Amygdala (tissue), 56 donors: ENCODE measurements at places on chromosomes 2 and 18.

DNA sequence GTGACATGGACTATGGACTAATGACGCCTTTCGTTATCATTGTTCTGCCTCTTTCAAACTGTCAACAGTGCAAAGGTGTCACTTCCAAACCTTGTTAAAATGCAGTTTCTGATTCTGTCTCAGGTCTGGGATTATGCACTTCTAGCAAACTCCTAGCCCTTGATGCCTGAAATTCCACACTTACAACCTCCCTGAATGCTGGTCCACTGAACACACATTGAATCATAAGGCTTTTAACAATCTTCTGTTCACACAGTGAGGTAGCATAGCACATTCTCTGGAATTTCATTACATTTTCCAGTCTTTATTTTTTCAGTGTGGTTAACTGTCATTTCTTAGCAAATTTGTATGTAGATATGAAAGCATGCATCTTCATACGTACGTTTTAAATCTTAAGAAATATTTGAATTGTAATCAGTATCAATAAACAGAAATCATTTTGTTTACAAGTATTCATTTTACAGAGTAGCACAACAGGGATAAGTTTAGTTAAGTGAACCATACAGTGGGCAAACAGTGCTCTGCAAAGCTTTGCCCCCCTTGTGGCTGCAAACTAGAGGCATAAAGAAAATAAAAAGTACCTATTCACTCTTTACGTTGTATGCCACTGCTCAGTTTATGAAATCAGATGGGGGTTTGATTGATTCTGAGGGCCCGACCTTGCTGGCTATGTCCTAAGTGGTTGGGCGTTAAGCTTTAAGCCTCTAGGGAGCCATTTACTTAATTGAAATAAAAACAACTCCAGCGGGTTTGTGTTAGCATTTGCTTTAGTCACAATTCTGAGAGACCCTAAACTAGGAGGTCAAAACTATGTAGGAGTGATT, 250.8 kb downstream of the LRRTM1 start:
- DNase-seq: no peak

DNA sequence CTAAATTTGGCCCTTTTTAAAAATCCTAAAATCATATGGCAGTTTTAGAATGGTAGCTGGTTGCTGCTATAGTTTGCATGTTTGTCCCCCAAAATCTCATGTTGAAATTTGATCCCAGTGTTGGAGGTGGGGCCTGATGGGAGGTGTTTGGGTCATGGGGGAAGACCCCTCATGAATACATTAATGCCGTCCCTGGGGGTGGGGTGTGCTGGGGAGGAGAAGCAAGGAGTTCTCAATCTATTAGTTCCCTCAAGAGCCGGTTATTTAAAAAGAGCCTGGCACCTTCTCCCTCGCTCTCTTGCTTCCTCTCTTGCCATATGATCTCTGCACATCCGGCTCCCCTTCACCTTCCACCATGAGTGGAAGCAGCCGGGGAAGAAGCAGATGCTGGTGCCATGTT, 20.8 kb downstream of the GPATCH11 start:
- no peak for DNase-seq

GRCh38 chr18:36158266-36158867, 28.7 kb downstream of the ELP2 start:
- no peak for DNase-seq

- DNase-seq: no peak
Observed at GRCh38 chr2:159201360-159202063, 85.0 kb downstream of the WDSUB1 start.

GRCh38 chr2:161063946-161064306, 96.3 kb upstream of the TANK start:
- DNase-seq: no peak

- DNase-seq: peak; percentile 8
Observed at GRCh38 chr18:43563780-43564179, 286.5 kb upstream of the SYT4 start.

DNA sequence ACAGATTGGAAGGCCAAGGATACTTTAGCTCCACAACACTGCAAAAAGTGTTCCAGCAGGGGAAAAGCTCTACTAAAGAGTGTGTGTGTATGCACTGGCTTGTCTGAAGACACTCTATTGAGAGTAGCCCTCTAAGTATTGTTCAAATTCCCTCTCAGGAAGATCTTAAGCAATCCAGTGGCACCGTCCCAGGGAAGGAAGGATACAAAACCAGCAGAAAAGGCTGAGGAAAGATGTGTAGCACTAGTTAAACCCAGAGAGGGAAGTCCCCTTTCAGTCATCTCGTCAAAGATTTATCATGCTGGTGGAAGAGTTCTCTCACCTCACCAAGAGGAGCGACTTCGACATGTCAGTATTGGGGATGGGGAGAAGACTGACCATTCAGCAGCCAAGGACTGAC, 50.5 kb downstream of the DHRS9 start:
- no peak for DNase-seq

GRCh38 chr2:5905661-5906060, 213.5 kb downstream of the SOX11 start:
- no peak for DNase-seq

- no peak for DNase-seq
Observed at GRCh38 chr18:36403896-36404820, 106.6 kb downstream of the FHOD3 start.

GRCh38 chr2:120883607-120884440, 148.2 kb downstream of the GLI2 start:
- DNase-seq: no peak

DNA sequence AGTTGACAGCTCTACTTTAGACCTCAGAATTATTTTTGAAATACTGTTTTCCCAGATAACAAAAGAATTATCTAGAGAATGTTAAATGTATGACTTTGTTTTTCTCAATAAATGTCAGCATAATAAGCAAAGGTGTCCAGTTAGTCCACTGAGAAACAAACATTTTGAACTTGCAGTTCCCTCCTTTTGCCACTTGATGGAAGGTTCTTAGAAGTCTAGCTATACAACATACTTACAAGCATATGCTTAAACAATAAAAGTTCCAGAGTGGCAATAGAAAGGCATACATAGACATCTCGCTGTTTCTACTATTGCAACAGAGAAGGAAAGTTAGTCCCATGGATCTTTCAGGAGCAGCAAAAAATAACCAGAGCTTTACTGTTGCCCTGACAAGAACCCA, 11.8 kb downstream of the NDUFA10 start:
- DNase-seq: no peak

- no peak for DNase-seq
Observed at GRCh38 chr2:165536851-165537499, 67.5 kb downstream of the CSRNP3 start.

DNA sequence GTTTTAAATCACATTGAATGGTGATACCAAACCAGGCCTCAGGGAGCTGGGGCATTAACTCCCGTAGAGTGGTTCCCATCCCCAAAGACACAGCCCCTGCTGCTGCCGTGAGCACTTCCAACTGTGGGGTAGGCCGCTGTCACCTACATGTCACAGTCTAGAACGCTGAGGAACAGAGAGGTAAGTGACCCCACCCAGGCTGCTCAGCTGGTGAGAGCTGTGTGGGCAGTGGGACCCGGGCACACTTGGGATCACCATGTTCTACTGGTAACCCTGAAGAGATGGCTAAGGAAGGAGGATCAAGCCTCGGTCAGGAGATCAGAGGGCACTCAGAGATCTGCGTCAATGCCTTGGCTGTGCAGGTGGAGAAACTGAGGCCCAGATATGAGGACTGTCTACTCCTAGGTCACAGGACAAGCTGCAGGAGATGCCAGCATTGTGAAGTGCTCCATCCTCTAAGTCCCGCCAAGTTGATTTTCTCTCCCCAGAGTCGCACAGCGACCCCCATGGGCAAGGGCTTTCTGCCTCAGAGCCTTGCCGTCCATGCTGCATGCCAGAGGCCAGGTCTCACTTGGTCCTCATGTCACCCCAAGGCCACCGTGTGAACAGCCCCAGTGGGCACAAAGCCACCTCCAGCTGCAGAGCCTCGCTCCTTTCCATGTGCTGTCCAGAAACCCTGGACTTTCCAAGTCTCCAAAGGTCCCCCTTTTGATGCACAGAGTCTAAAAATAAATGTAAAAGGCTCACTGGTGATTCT, 144.2 kb upstream of the OTOS start:
- no peak for DNase-seq

DNA sequence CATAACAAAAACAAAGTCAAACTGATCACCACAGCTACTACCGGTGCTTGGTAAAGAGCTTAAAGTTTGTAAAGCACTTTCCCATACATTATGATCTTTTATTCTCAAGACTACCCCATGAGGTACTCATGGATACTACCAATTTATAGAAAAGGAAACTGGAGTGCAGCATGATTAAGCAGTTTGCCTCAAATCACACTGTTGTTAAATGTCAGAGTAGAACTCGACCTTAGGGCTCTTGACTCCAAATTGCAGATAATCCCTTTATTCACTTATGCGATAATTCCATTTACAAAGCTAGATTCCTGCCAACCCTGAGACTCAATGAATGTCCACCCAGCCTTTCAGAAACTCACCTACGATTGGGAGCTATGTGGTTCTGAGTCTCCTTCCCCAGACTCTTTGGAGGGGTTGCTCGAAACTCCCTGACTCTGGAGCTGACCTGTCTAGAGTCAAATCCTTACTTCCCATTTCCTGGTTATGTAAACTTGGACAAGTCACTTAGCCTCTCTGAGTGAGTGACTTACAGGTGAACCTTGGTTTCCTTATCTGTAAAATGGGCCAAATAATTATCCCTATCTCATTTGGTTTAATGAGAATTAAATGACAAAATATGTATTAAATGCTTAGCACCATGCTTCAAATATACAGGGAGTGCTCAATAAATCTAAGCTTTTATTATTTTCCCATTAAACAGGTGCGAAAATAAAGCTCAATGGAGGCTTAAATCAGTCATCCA, 47.4 kb downstream of the PSD4 start:
- no peak for DNase-seq

GRCh38 chr2:119460076-119460475, 28.4 kb downstream of the TMEM37 start:
- DNase-seq: no peak

GRCh38 chr18:62741118-62741566, 25.8 kb downstream of the PHLPP1 start:
- DNase-seq: no peak

- DNase-seq: no peak
Observed at GRCh38 chr2:236746833-236747232, 177.2 kb downstream of the ACKR3 start.

DNA sequence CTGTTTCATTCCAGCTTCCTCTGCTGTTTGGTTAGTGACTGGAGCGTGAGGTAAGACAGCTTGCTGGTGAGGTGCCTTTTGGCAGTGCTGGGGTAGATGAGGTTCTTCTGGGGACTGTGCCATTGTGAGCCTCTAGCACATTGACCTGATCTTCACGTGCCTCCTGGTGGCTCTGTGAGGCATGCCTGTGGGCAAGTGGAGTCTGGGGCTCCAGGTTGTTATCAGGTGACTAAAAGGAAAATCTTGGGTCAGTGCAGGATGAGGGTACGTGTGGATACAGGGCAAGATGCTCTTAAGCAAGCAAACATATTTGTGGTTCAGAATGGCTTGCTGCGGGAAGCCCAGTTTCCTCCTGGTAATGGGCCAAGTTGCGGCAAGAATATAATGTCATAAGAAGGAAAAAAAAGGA, 75.4 kb downstream of the FHOD3 start:
- no peak for DNase-seq

- no peak for DNase-seq
Observed at GRCh38 chr2:237913193-237913917, 53.5 kb upstream of the UBE2F start.

DNA sequence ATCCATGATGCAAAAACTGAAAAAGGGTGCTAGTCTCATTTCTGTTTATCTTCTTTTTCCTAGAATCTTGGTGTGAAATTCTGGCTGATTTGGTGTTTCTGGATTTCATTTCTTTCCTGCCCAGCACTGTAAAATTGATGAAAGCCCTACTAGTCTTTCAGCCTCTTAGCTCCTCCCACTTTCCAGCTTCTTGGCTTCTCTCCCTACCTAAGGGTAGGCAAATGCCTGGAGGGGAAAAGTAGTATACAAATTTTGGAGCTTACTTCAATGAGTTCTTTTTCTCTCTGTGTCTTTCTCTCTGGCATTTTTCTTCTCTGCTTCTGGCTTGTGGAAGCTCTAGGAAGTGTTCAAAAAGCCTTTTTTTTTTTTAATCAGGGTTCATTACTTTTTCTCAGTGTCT, 160.5 kb downstream of the XIRP2 start:
- DNase-seq: no peak

- no peak for DNase-seq
Observed at GRCh38 chr2:38535404-38535743, 67.4 kb downstream of the HNRNPLL start.

DNA sequence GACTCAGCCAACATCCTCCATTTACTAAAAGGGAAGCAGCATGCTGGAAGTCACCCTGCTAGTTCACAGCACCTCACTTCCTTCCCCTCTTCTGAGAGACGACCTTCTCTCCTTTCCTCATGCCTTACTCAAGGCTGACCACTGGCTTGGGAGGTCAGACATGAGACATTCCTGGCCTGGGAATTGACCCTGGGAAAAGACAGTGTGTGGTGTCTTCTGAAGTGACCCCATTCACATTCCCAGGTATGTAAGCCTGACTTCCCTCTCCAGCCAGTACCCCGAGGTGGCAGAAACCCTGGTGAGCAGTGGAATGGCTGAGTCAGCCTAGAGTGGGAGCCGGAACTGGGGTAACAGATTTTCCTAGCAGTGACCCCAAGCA, 92.4 kb downstream of the PLB1 start:
- DNase-seq: no peak

DNA sequence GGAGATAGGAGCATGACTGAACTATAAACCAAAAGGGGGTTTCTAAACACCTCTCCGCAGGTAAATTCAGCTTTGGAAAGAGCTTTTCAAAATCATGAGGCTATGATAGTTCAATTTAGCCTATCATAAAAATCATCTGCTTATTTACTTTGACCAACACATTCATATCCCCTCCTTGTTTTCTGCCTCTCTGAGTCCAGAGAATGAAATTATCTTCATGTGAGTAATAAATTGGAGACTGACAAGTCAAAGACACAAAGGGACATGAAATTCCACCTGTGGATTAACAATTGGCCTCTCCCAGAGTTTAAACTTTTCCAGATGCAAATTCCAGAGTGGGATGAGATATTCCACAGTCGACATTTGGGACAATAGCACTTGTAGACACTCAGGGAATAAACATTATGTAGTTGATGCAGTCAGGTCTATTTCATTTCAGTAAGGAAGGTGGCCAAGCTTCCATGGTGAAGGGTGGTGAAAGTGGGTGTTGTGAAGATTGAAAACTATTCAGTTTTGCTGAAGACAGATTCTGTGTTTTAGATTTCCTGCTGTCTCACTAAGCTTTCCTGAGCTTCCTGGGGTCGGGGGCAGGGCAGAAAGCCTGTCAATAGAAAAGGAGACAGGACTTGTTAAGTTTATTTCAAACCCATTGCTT, 84.7 kb downstream of the CDC42EP3 start:
- no peak for DNase-seq

GRCh38 chr2:98464772-98465310, 20.2 kb downstream of the INPP4A start:
- DNase-seq: no peak
